ENCODE measurements at places on chromosomes 4 and X.
A peak's percentile ranks its signal among the peaks of the same experiment; 100 is the strongest.

GRCh38 chrX:41759817-41760216, 35.8 kb downstream of the GPR82 start:
- peak; percentile 19 for DNase-seq

DNA sequence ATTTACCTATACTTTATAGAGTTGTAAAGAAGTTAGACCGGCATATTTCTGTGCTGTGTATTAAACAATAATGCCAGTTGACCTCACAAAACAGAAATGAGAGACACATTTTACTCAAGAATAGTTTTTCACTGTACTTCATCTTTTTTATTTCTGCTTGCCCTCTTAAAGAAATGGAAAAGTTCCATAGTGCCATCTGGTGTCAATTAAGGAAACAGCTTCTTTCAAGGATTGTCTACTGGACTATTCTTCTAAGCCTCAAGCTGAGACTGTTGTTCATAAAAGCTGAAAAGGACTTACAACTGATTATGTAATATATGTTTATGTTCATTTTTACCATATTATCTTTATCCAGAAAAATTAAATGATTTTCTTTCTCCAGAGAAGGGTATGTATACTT, 1523.7 kb downstream of the ARAP2 start:
- peak; percentile 77 for DNase-seq

DNA sequence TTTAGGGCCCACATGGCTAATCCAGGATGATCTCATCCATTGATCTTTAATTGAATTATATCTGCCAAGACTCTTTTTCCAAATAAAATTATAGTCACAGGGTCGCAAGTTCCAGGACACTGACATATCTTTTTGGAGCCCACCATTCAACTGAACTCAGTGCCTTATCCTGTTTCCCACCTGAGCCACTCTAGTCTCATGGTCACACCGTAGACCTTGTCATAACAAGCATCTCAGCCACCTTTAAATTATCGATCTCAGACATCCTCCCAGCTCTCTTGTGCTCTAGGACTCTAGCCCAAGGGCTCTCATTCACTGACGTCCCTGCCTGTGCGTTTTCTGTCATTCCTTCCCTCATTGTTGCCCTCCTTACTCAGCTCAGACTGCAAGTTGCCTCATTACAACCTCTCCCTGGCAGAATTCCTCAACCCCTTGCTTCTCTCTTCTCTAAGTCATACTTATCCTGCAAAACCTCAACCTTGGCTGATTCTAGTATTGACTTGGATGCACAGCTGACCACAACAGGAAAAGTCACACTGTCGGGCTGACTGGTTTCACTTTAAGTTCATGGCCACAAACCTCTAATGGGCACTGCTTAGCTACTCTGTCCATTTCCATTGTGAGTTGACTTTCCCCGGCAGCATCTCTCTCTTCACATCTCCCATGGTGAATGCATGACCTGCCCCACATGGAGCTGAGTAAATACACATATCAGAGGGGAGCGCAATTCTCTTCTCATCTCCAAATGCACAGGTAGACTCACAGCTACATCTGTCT, 91.0 kb upstream of the TRIM2 start:
- no peak for DNase-seq

GRCh38 chr4:65983061-65983460, 312.8 kb upstream of the EPHA5 start:
- peak; percentile 72 for DNase-seq

DNA sequence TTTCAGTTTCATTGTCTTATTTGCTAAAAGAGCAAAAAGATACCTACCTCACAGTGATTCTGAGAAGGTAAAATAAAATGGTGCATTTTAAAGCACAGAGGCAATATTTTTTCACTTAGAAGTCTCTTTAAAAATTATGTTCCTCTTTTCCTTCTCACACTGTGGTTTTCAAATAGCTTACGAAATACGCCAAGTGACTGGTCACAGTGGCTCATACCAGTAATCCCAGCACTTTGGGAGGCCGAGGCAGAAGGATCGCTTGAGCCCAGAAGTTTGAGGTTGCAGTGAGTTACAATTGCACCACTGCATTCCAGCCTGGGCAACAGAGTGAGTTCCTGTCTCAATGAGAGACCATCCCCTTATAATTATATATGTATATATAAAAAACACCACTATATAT, 372.6 kb downstream of the FBXO8 start:
- DNase-seq: no peak

DNA sequence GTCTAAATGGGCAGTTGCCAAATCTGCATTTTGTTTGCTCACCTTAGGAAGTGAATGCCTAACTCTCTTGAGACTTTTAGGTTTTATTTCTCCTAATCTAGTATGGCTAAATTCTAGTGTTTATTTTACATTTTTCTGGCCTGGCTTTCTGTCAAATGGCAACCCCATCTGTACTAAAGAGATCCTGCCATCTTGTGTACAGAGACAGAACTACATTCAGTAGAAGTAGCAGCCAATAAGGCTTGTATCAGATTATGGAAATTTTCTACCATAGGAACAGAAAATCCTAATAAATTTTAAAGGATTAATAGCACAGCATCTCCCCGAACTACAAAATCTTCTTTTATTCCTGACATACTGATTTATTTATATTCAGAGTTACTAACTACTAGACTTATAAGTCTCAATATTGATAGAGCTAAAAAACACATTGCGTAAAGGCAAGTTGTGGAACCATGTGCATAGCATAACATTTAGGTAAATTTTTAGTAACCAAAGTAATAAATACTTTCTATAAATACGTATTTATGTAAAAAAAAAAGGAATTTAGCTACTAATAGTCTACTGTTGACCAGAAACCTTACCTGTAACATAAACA, 45.5 kb downstream of the TMEM144 start:
- DNase-seq: peak; percentile 46

- no peak for DNase-seq
These were observed 29.8 kb upstream of the TMEM150C start for GRCh38 chr4:82591592-82591991.

GRCh38 chr4:190014771-190015537, 12.1 kb downstream of the FRG2 start:
- DNase-seq: no peak

Measured in fibroblast of lung (primary cell).